Spinal cord (tissue), 10 donors: ENCODE measurements at places on chromosomes 2 and 18. TPM values are rescaled to one million over a fixed set of nuclear protein-coding genes. Genes with fewer than 3 reads are reported as not detected.

The NBEAL1 gene
- total RNA-seq, result 31.1 TPM

The MEIS1 gene
- total RNA-seq, result 50.9 TPM

The CYP27C1 gene
- 1.3 TPM for total RNA-seq

The EPAS1 gene
- 29.2 TPM for total RNA-seq

The C2orf15 gene
- 5.7 TPM for total RNA-seq
